Activated T-helper 2 cell treated with anti-CD3 and anti-CD28 coated beads, Interferon-gamma antibody, Interleukin-2, Interleukin-4, amounts not matched to agents 10 μg/mL and 5 μg/mL and 100 μg/mL, durations not matched to agents 14 hours and 24 hours and 36 hours (primary cell): ENCODE measurements at places on chromosomes 5 and 9. TPM values are rescaled to one million over a fixed set of nuclear protein-coding genes. Genes with fewer than 3 reads are reported as not detected.

ADGRD2 gene
- not detected in 2 replicates for total RNA-seq

NPR3 gene
- total RNA-seq = 0.02 TPM in 1 of 2 replicates, not detected in the other

DNA sequence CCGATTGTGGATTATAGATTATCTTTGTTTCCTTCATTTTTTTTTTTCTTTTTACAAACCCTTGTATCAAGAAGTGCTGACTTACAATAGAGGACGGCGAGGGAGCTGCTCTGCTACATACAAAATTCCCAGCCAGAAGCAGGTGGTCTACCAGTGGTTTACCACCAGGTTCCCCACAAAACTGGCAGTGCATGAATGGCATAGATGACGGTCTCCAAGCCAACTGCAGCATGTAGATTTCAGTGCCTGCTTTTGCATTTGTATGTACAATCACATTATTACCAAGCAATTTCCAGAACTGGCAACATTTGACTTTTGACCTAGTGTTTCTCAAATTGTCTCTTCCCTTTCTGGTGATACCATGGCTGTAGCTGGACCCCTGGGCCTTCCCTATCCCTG is 84.0 kb downstream of the ACER2 start:
- DNase-seq = no peak

PCDHGA7 gene
- 0.16 and 0.30 TPM in 2 replicates for total RNA-seq

GRCh38 chr5:168047043-168047668 is 244.3 kb upstream of the WWC1 start:
- no peaks in the 10 kb centered on the region for H3K4me1 ChIP-seq
- no peak overlapping the region for H3K4me3 ChIP-seq
- H3K27ac ChIP-seq = no peak overlapping the region

PDE8B gene
- 0.05 TPM in 1 of 2 replicates, not detected in the other for total RNA-seq

SHISAL2B gene
- not detected in 2 replicates for total RNA-seq

PDCD1LG2 gene
- total RNA-seq = 1.7 and 2.0 TPM in 2 replicates

DNA sequence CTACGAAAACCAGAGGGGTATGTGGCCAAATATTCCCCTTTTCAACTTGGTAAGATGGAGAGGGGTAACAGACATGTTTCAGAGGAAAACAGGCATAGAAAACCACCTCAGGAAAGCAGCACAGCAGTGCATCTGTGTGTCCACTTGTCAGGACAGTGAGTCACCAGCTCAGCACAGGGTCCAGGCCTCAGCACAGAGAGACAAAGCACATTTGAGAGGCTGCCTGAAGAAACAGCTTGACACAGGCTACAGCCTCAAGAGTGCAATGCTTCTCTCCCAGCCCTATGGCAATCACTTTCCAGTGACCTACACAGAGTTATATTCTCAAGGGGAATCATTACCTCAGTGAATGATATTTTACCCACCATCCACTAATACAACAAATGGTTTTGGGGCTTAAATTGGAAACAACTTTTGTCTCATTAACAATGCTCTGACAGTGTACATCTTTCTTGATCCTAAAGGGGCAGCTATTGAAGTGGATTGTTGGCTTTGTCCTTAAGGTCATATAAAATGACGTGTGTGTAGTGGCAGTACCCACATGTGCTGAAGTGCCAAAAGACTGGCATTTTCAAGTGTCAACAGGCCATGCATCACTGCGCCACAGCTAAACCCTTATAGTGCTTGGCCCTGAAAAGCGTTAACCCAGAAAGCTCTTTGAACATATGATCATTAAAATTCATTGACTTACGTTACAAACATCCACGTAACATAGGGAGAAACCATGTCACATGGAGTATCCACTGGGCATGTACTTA is 46.4 kb downstream of the ERMP1 start:
- H3K27me3 ChIP-seq = no peaks in the 10 kb centered on the region
- no peak overlapping the region for H3K27ac ChIP-seq
- DNase-seq = no peak
- H3K36me3 ChIP-seq = peaks cover 95% of the 10 kb centered on the region
- H3K4me3 ChIP-seq = no peak overlapping the region
- H3K4me1 ChIP-seq = peaks cover 35% of the 10 kb centered on the region

GRCh38 chr9:132723809-132724208 is 53.5 kb downstream of the GTF3C4 start:
- no peaks in the 10 kb centered on the region for H3K36me3 ChIP-seq
- H3K27me3 ChIP-seq = peaks cover 16% of the 10 kb centered on the region
- no peak for DNase-seq
- H3K4me1 ChIP-seq = no peaks in the 10 kb centered on the region

- H3K27me3 ChIP-seq = no peaks in the 10 kb centered on the region
- H3K27ac ChIP-seq = no peak overlapping the region
- no peaks in the 10 kb centered on the region for H3K36me3 ChIP-seq
- H3K4me3 ChIP-seq = no peak overlapping the region
Observed at GRCh38 chr9:128669786-128670185, 13.1 kb upstream of the DYNC2I2 start.

PRLR gene
- not detected in 2 replicates for total RNA-seq

STC2 gene
- total RNA-seq = 21.4 and 22.8 TPM in 2 replicates

GRCh38 chr5:23893561-23893960 is 386.2 kb downstream of the PRDM9 start:
- no peaks in the 10 kb centered on the region for H3K27me3 ChIP-seq
- no peaks in the 10 kb centered on the region for H3K4me1 ChIP-seq
- no peak overlapping the region for H3K4me3 ChIP-seq

DNA sequence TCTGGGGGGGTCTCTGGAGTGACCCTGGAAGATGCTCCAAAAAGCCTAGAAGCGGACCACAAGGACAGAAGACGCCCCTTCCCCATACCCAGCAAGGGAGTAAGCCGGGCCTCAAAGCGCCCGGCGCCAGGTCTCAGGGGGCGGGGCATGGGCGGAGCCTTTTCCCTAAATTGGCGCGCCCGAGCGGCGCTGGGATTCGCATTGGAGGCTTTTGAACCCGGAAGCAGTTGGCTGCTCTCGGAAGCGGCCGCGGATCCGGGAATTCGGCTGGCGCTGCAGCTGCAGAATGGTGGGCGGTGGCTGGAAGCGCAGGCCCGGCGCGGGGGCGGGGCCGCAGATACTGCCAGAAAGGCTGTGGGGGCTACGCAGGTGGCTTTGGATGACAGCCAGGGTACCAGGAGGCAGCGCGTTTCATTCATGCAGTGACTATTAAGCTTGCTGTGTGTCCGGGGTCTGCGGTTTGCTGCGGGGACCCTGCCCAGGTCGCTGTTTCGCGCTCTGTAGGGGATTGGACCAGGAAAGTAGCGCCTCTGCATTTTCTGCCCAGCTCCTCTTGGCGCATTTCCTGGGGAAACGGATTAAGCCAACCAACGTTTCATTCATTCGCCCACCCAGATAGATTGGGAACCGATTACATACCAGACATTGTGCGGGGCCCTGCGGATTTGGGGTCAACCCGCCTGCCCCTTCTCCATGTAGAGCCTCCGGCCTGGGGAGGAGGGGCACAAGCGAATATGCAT is 83.0 kb upstream of the FREM1 start:
- no peaks in the 10 kb centered on the region for H3K36me3 ChIP-seq
- DNase-seq = no peak
- peaks cover 10% of the 10 kb centered on the region for H3K27me3 ChIP-seq
- no peak overlapping the region for H3K27ac ChIP-seq
- H3K4me1 ChIP-seq = peaks cover 25% of the 10 kb centered on the region
